ENCODE measurements at places on chromosomes 4 and X.

- no peak for DNase-seq
These were observed 119.7 kb downstream of the GASK1B start for GRCh38 chr4:158053086-158053485.

- no peak for DNase-seq
These were observed 7.9 kb upstream of the MSANTD1 start for GRCh38 chr4:3240936-3241522.

GRCh38 chrX:25112156-25112555 lies 96.4 kb upstream of the ARX start:
- no peak for DNase-seq

DNA sequence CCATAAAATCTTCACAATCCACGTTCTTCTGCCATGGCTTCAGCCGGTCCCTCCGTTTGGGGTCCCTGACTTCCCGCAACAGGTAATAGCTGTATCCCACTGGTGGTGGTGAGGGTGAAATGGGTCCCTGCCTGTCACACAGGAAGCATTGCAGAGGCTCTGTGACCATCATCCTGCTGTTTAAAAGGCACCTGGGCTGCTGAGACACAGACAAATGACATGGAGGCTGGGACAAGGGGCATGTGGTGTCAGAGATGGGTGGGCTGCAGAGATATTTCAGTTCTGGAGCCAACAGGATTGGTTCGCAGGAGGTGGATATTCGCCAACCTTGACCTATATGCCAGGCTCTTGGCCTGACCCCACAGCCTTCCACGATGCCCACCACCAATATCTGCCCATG lies 82.1 kb downstream of the JAKMIP1 start:
- DNase-seq, result no peak

- no peak for DNase-seq
These were observed 199.1 kb downstream of the SPATA18 start for GRCh38 chr4:52250154-52250553.

DNA sequence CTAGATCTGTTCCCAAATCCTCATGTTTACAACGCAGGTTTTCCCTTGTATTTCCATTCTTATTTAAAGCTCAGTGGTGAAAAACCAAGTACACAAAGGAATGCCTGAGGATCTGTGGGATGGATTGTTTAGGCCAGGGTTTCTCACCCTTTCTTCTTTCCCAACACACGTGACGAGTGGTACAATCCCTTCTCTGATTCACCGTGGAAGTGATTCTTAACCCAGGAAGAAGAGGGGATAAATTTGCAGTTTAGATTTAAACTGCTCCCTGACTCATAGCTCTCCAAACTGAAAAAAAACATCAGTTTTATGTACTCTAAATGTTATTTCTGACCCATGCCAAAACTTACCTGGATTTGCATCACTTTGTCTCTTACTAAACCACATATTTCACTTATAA lies 17.0 kb downstream of the PAQR3 start:
- DNase-seq, result peak; percentile 53

GRCh38 chrX:31287861-31288260 lies 216.0 kb upstream of the FTHL17 start:
- no peak for DNase-seq

- DNase-seq, result no peak
These were observed 518 bp downstream of the PRDM8 start for GRCh38 chr4:80197601-80198440.

DNA sequence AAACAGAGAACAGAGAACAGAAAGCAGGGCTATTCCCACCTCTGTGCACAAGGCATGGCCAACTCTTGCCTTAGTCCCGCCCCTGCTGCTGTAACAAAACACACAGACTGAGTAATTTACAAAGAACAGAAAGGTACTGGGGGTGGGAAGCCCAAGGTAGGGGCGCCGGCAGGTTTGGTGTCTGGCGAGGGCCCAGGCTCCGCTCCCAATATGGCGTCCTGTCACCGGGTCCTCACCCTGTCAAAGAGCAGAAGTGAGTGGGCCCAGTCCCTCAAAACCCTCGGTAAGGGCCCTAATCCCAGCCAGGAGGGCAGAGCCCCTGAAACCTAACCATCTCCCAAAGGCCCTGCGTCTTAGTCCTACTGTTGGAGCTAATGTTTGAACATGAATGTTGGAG lies 71.0 kb downstream of the FAM53A start:
- DNase-seq, result no peak

DNA sequence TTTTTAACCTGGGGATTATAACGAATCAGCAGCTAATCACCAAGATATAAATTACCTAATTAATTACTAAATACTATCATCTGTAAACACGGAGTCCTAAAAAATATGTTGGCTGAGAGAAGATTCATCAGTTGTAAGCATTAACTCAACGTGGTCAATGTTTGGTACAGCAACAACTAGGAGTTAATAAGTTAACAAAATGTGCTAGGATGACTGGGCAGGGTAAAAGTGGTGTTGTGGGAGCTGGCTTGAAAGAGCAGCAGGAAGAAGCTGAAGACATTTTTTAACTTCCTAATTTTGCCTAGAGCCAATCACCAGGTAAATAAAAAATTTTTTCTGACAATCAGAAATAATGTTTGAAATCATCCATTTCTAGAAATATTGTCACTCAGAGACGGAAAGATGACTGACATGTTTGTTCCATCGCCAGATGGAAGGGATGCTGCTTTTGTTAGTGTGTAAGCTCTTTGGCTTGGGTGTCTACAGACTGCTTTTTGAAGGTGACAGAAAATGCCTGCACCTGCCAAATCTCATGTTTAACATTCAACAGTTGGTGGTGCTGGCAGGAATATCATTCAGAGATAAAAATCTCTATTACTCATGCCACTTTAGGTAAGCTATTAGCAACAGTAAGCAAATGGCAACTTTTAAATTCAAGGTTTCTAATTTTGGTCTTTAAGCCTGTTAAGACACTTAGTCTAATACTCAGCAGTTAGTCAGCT lies 1126.9 kb downstream of the STPG2 start:
- no peak for DNase-seq

GRCh38 chr4:99998062-99998867 lies 48.2 kb upstream of the H2AZ1 start:
- DNase-seq, result peak; percentile 66

DNA sequence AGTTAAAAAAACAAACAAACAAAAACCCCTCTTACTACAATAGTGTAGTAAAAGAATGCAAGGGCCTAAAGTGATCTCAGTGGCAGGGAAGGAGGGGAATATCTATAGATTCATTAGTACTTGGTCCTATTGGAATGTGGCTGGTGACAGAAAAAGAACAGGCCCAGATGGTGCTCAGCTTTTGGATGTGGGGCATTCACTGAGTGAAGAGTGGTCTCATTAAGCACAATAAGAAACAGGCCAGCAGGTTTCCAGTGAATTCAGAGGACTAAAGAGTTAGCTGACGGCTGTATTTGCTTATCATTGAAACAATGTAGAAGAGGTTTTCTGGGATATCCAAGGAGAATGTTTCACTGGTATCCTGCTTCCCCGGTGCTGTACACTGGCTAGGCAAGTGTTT lies 243.8 kb upstream of the HHIP start:
- DNase-seq, result no peak

DNA sequence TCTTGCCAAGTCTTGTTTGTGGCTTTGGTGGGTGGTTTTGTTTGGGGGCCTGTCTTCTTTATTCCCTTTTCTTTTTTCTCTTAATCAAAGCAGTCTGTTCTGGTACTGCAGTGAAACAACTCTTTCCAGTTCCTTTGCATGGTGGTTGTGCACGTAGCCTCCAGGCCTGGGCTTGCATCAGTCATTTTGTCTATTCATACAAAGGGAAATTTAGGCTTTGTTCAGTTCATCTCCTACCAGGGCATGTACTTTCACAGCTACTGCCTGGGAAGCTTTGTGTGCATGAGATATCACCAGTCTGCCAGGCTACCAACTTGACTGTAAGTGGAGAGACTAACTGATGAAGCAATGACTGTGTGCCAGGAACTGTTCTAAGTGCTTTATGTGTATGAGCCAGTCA lies 8.5 kb downstream of the TRIM2 start:
- DNase-seq, result no peak

DNA sequence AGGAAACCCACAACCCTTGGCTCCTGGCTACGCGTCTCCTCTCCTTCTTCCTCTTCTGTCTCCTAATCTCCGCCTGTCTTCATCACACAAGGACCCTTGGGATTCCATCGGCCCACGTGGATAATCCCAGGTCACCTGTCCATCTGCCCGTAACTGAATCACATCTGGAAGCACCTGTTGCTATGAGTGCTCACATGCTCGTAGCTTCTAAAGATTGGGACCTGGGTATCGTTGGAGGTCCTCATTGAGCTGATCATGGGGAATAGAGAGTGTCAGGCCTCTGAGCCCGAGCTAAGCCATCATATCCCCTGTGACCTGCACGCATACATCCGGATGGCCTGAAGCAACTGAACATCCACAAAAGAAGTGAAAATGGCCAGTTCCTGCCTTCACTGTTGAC lies 175.4 kb downstream of the SHOX start:
- DNase-seq, result no peak

GRCh38 chr4:142631836-142632235 lies 214.3 kb downstream of the INPP4B start:
- DNase-seq, result no peak

DNA sequence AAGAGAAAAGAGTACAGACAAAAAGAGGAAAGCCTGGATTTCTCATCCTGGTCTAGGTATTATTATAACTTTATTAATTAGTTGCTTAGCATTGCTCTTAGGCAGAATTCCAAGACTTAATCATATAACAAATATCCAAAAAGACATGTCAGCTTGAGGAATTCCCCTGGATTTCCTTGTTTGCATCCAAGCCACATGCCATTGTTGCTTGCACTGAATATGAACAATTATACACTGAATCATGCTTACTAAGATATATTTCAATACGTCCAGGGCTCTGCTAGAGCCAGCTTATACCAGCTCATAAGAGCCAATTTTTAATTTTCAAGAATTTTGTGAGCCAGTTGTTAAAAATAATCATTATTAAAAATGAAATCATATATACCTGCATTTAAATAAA lies 5.5 kb upstream of the TLR10 start:
- no peak for DNase-seq

Data from HT1080 (cell line).